ENCODE measurements at places on chromosomes 5 and 9.

DNA sequence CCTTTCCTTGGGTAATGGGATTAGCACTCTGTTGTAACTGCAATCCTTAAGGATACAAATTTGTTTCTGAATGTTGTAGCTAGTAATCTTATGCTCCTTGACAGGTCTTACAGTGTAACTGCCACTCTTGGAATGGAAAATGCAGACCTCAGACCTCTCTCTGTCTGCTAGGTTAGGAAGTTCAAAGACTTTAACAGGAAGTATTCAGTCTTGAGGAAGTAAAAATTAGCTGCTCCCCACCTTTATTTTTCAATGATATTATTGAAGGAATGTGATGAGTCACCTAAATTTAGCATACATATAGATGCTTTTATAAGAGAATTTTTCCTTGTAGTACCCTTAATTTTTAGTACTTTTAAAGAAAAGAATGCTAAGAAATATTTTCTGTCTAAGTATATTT, 71.5 kb downstream of the PAM start:
- DNase-seq, result no peak

DNA sequence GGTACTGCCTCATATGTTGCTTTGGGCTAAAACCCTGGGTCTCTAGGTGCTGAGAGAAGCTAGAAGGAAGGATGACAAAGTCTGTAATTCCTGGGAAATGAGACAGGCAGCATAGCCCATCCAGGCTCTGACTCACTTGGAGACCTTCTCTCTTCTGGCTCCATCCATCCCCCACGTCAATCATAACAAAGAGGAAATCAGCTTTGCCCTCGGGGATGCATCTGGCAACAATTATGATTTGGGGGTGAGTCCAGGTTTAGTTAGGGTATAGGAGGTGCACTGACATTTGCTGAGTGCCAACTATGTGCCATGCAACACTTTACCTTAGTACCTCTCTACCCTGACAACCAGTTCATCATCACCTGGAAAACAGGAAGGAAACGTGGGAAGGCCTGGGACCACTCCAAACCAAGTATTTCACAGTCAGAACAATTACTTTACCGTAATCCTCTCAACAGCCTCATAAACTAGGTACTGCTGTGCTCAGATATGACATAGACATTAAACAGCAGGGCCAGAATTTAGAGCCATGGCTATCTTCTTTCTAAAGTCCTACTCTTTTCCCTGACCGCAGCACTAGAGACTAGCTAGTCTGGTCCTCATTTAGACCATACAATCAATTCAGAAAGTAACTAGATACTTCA, 39.1 kb upstream of the GZMA start:
- DNase-seq, result no peak

GRCh38 chr5:39437467-39437866, 12.7 kb upstream of the DAB2 start:
- no peak for DNase-seq

GRCh38 chr5:172939611-172940267, 19.5 kb upstream of the RPL26L1 start:
- DNase-seq, result no peak

GRCh38 chr5:150517272-150518152, 9.6 kb downstream of the NDST1 start:
- no peak for DNase-seq

DNA sequence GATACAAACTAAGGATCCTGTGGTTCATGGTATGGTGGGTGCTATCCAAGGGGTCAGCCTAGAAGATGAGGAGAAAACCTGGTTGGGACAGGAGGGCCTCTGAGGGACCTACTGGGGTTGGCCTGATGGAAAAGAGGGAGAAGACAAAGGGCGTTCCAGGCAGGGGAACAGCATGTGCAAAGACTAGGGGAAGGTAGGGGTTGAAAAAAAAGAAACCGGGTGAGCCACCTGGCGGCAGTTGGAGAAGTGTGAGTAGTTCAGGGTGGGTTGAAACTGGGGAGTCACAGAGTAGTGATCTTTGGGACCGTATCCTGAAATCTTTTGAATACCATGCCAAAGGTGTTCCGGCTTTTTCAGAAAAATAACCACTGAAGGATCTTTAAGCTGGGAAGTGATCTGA, 8.7 kb upstream of the GABRP start:
- no peak for DNase-seq

- DNase-seq, result no peak
Measured at GRCh38 chr5:89721931-89722330, 687.6 kb downstream of the CETN3 start.

- no peak for DNase-seq
Measured at GRCh38 chr9:124442826-124443225, 7.4 kb upstream of the ADGRD2 start.

DNA sequence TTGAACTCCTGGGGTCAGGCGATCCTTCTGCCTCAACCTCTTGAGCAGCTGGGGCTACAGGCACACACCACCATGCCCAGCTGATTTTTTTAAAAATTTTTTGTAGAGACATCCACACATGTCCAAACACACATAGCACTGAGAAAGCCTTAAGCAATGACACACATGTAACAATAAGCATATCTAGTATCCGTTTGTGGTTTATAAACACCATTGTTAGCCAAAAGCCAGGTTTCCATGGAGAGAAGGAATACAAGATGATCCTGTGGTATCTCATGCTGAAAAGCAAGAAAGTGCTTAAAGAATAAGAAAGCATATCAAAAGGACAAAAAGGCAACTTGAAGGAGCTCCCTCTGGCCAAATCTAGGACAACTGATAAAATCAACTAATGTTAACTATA, 29.7 kb upstream of the SLC1A3 start:
- DNase-seq, result no peak

GRCh38 chr5:132681476-132681831, 7.7 kb downstream of the IL4 start:
- DNase-seq, result no peak

DNA sequence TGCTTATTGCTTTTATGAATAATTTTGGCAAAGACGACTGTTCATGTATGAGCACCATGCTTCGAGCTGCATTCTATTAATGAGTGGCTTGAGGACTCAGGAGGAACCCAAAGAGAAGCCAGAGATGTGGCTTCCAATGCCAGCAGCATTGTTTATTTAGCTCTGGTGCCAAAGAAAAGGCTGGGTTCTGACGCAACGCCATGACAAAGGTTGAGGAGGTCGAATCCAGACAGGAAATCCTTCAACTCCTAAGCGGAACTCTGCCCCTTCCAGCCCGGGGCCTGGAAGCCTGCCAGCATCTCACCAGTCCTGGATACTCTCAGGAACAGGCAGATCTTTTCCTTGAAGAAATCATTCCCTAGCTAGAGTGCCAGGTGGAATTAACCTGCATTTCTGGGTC, 104.4 kb downstream of the ARHGAP26 start:
- no peak for DNase-seq

GRCh38 chr5:177552839-177553455, 1.4 kb downstream of the FAM193B start:
- no peak for DNase-seq

GRCh38 chr9:3246241-3246640, 279.6 kb downstream of the RFX3 start:
- DNase-seq, result no peak

GRCh38 chr5:176446028-176446665, 2.0 kb upstream of the FAF2 start:
- no peak for DNase-seq

DNA sequence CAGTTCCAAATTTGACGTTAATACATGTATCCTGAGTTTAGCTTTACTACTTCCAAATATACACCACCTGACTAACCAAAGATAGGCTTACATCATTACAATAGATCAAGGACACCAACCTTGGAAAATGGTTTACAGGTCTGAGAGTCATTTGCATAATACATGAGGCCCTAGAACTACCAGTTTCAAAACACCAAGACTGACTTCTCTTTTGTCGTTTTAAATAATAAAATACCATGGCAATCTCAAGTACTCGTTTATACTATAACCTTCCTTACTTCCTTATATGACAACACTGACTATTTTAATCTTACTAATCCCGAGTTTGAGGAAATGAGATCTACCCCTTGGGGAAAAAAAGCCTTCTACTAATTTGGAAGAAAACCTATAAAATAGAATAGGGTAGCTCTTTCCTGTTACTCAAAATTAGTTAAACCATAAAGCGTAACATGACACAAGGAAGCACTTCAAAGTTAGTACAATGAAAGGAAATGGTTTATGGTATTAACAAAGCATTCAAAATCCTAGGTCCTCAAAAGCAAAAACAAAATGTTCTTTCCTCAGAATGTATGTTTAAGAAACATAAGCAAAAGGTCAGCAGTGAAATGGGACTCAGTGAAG, 42.1 kb downstream of the UBQLN1 start:
- DNase-seq, result no peak

DNA sequence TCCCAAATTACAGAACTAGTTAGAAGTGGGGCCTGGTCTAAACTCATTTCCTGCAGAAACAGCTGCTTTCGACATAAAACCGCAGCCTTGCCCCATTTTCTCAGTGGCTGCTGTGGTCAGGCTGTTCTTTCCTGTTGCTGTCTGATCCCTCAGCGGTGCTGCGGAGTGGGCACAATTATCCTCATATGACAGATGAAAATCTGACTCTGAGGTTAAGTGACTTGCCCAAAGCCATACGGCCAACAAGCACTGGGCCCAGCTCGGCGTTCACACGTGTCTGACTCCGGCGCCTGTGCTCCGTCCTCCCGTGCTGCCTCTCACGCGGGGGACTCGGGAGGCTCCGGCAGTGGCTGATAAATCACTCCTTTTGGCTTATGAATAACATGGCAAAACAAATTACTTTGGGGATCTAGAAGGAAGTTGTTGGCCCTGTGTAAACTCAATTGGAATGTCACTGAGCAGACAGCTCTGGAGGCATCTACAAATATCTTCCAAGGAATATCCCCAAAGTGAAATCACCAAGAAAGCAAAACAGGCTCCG, 142.6 kb upstream of the LMX1B start:
- DNase-seq, result peak; percentile 47

DNA sequence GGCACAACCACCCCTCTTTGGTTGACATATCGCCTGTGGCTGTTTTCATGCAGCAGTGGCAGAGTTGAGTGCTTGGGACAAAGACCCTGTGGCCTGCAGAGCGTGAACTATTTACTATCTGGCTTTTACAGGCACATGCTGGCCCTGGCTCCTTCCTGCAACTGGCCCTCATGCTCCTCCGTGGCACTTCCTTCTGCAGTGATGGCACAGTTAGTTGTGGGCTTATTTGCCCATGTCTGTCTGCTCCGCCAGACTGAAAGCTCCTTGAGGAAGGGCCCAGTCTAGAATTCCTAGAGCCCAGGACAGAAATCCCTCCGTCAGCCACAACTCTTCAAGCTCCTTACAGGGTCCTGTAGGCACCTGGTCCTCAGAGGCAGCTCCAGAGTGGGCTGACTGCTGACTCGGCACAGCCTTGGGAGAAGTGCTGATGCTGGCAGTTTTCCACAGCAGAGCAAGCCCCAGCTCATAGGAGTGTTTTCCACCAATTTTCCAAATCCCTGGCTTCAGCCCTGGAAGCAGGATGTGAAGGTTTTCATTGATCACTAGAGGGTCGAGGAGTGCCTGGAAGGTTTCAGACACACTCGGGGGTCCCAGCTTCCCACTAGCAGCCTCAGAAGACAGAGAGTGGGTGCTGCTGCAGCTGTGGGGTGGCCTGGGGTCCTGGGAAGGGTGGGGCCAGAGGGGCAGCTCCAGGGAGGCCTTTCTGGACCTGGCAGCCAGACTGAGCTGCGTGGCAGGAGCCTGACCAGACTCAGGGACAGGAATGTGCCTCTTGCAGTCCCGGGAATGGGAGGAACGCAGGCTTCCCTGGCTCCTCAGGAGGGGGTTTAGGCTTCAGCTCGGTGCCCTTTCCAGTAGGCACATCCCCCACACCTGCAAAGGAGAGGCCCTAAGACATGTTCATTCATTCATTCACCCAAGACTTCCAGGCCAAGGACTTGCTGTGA, 56.5 kb upstream of the ANGPTL2 start:
- no peak for DNase-seq

GRCh38 chr5:176616511-176616910, 6.6 kb upstream of the GPRIN1 start:
- no peak for DNase-seq

- no peak for DNase-seq
Measured at GRCh38 chr9:98428454-98428853, 173.0 kb upstream of the TBC1D2 start.

GRCh38 chr9:98778251-98778650, 18.1 kb downstream of the ANKS6 start:
- no peak for DNase-seq

DNA sequence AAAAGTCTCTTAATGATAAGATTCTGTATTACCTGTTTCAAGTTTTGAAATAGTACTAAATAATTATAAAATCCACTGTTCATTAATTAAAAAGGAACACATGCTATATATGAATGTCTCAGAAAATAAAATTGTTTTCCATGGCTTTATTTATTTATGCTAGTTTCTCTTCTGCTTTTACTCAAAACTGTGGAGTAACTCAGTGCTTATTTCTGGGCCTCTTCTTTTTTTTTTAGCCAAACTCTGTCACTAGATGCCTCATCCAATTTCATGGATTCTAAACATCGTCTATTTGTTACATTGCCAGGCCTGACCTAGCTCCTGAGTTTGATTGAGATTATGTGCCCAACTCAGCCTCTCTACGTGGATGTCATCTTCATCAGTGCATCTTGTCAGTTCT, 1509.7 kb downstream of the MAT2B start:
- DNase-seq, result no peak

- DNase-seq, result no peak
Measured at GRCh38 chr9:4106760-4107143, 193.1 kb downstream of the GLIS3 start.

DNA sequence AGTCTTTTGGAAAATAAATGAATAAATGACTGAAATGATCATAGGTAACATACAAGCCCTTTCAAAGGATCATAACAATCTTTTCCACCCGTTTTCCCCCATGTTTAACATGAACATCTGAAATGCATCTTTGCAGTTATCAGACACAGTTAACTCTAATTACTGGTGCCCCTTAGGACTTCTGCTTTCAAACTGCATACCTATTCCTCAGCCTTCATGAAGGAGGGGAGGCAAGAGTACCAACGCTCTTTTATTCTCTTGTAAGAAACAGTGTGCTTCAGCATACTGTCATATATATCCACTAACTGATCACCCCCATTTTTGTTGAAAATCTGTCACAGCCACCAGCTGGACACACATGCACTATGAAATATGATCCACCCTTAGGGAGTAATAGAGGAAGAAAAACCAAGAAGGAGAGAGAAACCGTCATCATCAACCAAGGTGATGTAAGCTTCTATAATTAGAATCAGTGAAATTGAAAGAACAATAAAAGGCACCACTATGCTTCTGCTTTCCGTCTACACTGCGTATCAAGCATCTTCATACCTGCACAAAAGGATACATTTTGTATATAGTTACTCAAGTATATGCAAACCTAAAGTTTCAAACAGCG, 98.7 kb downstream of the RAPGEF6 start:
- DNase-seq, result no peak

DNA sequence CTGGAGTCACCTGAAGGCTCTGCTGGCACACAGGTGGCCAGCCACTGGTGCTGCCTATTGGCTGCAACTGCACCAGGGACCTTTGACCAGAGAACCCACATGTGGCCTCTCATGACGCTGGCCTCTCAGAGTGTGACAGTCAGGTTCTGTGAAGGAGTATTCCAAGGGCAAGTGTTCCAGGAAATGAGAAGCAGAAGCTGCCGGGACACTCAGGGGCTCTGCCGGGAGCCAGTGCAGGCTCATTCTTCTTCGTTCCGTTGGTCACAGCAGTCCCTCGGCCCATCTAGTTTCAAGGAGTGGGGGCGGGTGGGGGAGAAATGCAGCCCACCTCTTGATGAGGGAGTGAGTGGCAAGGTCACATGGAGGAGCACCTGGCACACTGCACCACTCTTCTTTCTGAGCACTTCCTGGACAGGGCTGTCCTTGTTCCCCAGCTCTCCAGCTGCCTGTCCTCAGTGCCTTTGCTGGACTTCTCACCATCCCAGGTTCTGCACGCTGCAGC, 237.5 kb downstream of the GADD45G start:
- DNase-seq, result no peak
